HCT116 (cell line): ENCODE measurements at places on chromosomes 6 and 20. TPM values are rescaled to one million over a fixed set of nuclear protein-coding genes. Genes with fewer than 3 reads are reported as not detected.
A peak's percentile ranks its signal among the peaks of the same experiment; 100 is the strongest.

Gene CLDN20
- total RNA-seq = not detected

DNA sequence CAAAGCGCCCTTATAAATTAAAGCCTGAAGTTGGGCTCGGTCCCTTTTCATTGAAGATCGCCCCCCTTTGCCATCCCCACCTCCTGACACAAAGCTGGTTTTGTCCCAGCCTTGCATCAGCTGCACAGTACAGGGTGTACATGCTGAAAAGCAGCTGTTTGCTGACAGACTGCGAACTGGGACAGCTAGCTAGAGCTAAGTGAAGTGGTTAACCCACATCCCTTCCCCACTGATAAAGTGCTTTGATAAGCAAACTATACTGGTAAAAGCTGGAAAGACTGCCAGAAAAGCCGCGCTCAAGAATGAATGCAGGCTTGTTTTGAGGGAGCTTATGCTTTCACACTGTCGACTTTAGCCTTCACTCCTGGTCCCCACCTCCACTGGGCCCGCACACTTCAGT, 207.3 kb downstream of the GMDS start:
- no peak for DNase-seq

DNA sequence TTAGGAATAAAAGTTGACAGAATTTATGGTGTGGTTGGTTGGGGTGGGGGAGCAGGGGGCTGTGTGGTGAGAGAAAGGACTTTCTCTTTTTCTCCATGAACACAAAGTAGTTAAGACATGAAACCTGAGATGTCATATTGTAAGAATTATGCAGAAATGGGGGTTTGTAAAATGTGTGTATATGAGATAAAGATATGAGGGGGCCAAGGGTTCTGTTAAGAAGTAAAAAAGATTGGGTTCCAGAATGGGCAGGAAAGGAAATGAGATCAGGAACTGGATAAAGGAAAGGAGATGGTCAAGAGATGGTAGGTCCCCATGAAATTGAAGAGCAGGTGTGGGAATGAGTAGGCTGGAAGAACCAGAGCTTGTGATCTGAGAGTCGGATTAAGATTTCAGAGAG, 9.7 kb downstream of the RNF146 start:
- DNase-seq = no peak

DNA sequence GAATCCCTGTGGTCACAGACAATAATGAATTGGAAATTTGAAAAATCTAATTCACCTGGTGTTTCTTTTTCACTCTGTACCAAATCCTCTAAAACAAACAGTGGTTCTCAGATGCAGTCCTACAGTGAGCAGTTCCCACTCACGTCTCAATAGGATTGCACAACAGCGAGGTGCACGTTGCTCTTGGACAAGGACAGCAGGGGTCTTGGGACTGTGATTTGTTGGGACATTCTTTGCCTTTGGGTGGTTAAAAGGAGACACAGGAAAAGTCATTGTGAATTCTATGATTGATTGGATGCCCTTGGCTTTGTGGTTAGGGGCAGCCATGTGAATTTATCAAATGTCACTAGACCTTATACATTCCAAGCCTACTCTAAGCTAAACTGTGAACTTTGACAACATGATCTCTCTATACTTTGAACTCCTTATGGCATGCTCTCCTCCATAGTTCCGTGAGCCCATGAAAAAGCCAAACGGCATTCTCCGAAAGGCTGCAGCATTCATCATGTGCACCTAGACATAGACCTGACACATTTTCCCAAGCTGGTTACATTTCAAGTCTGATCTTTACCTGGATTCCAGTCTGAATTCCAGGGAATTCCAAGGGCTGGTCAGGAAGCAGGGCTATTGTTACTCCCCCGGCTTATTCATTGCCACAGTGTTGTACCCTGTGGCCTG, 647 bp downstream of the UNC93A start:
- no peak for DNase-seq

DNA sequence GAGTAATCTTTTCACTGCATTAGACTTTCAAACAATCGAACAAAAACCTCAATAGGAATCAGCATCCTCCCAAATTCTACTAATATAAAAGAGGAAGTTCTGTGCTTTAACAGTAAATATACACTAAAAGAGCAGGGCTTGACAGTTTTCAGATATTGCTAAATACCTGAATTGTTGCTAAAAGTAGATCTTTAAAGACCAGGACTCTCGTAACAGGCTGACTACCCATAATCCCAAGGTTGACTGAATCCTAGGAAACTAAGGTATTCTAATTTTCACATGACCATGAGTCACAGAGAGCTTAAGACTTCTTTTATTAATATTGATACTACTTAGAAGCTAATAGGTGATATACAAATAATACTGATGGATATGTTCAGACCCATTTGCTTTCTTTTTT, 10.1 kb downstream of the CD164 start:
- no peak for DNase-seq

Gene WFDC12
- total RNA-seq = not detected

DNA sequence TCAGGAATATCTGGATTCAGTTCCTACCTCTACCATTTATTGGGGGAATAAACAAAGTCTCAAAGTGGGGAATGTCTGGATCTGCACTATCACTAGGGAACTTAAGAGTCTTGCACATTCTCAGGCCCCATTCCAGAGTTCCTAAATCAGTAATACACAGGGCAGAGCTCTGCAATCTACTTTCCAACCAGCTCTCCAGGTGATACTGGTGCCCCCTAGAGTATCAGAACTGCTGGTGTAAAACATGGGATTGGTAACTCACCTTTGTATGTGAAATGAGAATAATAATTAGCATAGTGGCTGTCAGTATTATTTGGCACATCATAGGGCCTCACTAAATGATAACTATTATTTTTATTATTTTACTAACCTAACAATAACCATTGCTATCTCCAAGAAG, 278.8 kb upstream of the IMPG1 start:
- DNase-seq = peak; percentile 34

Gene SLC16A10
- total RNA-seq = 8.3 TPM

DNA sequence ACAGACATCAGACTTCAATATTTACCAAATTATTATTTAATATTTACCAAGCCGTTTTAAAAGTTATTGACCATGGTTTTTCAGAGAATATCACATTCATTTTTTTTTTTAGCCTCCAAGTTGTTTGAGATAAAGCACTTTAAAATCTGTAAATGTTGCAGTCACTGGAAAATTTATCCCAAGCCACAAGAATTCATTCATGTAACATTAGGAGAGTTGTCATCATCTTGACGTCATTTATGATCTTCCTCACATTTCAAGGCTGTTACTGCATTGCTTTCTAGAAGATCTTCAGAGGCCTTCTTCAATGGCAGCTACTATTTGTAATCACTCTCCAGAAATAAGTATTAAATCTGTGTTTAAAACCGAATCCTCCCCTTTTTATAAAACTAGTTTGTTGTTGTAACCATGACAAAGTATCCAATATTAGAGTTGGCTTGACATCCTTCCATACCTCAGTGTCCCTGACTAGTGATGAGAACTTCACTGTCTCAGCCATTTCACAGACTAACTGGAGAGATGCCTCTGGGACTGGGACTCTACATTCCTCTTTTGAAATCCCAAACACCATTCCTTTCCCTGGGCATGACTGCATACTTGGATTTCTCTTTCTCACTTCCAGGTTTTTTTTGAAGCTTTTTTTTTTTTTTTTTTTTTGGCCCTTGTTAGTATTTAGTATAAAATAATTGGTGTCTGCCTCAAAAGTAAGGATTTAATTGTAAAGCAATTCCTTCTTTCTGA, 100.1 kb downstream of the ZFAND3 start:
- no peak for DNase-seq

GRCh38 chr20:16968099-16968498, 219.9 kb downstream of the OTOR start:
- DNase-seq = no peak

DNA sequence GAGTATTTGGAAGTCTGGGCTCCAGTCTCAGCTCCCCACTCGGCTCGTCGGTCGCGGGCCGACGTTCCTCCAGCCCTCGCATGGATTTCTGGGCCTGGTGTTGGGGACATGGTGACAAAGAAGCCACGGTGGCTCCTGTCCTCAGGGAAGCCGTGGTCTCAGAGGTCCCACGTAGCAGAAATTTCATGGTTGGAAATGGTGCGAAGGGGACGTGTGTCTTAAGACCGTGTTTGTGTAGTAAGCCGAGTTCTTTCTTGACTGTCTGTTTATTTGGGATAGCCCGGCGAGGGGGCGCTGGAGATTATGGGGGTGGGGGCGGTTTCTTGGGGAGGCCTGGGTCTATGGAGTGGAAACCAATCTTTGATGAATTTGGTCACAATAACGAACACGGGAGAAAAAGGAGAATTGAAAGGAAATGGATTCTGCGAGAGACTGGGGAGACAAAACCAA, 23.5 kb upstream of the MAP3K7 start:
- DNase-seq = no peak

Gene NUP153
- total RNA-seq = 51.6 TPM

DNA sequence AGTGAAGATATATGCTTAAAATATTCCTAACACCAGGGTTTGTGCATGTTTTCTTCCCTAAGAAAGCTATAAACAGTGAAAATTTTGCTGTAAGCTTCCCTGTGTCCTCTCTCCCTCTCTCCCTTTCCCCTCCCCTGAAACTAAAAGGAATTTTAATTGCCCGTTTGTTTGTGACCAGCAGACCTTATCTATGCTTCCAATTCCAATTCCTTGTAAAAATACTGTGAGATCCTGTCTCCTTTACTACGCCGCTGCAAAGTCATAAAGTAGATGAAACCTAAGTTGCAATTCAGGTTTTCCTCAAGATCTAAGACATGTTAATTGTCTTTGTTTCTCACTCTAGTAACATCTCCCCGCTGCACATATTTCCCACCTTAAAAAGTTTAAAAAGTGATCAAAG, 82.3 kb downstream of the DNAH8 start:
- DNase-seq = no peak

Gene ENPP5
- 4.5 TPM for total RNA-seq

Gene GJA1
- 1.1 TPM for total RNA-seq

DNA sequence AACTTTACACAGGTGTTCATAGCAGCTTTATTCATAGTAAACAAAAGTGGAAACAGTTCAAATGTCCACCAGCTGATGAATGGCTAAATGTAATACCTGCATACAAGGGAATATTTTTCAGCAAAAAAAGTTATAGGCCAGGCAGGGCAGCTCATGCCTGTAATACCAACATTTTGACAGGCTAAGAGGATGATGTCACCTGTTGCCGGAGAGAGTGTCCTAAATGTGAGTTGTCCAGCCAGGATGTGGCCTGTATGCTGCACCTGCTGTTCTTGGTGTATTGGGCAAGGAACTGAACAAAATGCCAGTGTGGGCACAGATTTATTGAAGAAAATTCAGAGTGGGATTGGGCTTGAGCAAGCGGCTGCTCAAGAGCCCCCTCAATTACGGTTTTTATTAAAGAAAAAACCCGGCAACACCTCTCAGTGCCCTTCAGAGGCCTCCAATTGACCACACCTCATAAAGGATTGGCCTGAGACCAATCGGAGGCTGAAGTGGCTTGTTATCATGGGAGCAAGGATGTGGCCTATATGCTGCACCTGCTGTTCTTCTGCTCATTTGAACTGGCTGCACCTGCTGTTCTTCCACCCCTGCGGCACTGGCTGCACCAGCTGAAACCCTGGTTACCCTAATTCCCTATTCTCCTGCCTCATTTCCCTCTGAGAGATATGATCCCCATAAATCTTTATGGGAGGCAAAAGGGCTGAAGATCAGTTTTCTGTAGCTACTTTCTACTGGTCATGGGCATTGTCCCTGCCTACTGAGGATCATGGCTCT, 164.3 kb upstream of the PROKR2 start:
- no peak for DNase-seq

DNA sequence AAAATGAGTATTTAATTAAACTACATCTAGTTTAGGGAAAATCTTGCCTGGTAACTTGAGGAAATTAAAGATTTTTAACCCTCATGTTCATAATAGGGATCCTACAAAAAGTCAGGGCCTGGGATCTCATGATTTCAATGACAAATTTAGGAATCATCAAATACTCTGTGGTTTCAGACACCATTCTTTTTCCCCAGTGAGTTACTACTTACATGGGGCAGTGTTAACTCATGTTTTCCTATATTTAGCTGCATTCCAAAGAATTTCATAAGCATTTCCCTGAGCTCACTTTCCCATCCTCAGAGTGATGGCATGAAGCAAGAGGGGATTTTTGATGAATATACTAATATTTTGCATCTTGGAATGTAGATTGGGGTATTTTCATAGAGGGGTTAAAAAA, 321.7 kb downstream of the CENPW start:
- DNase-seq = no peak

GRCh38 chr20:61186771-61187472, 65.1 kb upstream of the CDH4 start:
- no peak for DNase-seq

Gene RPL7L1
- total RNA-seq = 125 TPM

Gene HSPA1L
- total RNA-seq = 0.12 TPM
